ENCODE measurements at places on chromosomes 13 and 19.

DNA sequence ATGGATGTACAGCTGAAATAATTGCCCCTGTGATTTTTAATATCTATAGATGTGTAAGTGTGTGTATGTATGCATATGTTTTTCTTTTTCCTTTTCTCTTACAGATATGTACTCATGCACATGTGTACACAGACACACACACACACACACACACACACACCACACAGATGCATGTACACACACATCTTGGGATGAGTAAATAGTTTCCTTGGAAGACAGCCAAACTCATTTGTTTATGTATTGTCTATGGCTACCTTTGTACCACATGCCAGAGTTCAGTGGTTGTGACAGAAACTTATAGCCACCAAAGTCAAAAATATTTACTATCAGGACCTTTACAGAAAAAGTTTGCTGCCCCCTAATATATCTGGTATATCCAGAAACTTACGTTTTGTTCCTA is 192.6 kb downstream of the MAB21L1 start:
- no peak for DNase-seq

- no peak for DNase-seq
These were observed 34.7 kb downstream of the PHF11 start for GRCh38 chr13:49530457-49530856.

- DNase-seq = no peak
These were observed 76.7 kb downstream of the MBNL2 start for GRCh38 chr13:97298816-97299215.

DNA sequence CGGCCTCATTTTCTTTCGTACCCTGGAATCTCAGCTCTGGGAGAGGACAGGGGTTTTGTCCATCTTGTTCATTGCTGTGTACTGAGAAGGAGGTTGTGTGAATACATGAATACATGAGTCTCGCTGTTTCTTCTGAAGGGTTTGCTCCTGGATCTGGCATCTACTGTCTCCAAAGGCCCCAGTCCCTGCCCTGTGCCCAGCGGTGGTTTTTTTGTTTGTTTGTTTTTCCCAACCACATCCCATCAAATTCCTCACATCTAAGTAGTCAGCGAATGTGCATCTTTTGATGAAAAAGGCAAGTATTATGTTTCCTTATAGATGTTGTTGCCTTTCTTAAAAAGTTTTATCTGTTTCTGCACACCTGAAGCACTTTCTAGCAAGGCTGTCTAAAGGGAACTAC is 12.5 kb downstream of the DCAF15 start:
- DNase-seq = no peak

GRCh38 chr13:78299832-78300623 is 303.3 kb downstream of the POU4F1 start:
- DNase-seq = no peak

All from stimulated activated effector memory CD8-positive, alpha-beta T cell treated with anti-CD3 and anti-CD28 coated beads, Interleukin-12 subunit alpha, Interleukin-12 subunit beta, amount 100 ng/mL, for 72 hours (primary cell).